T-cell (primary cell): ENCODE measurements at places on chromosomes 2 and 18. TPM values are rescaled to one million over a fixed set of nuclear protein-coding genes. Genes with fewer than 3 reads are reported as not detected.

The USP40 gene
- 17.3 TPM for total RNA-seq

The CFAP221 gene
- total RNA-seq, result not detected

The FSHR gene
- total RNA-seq, result not detected

The SGPP2 gene
- 3.3 TPM for total RNA-seq

The CCDC74B gene
- total RNA-seq, result not detected

The IL1RL1 gene
- 0.15 TPM for total RNA-seq

The NCL gene
- total RNA-seq, result 385 TPM

The PAIP2B gene
- 5.3 TPM for total RNA-seq

The FIGN gene
- 0.16 TPM for total RNA-seq

The RGPD4 gene
- total RNA-seq, result not detected

The TUBA4B gene
- total RNA-seq, result not detected

The CABLES1 gene
- 0.23 TPM for total RNA-seq

The SERPINB3 gene
- not detected for total RNA-seq

The ACVR1C gene
- total RNA-seq, result 4.8 TPM

The ASXL3 gene
- total RNA-seq, result not detected

The SCN9A gene
- total RNA-seq, result 0.30 TPM

The DNER gene
- not detected for total RNA-seq

The PPM1B gene
- 75.1 TPM for total RNA-seq

The GRHL1 gene
- total RNA-seq, result 0.25 TPM

The TPGS2 gene
- 46.9 TPM for total RNA-seq

The ATP8B1 gene
- total RNA-seq, result 0.46 TPM

The REG3G gene
- total RNA-seq, result 0.72 TPM

The GRP gene
- total RNA-seq, result not detected

The SERPINB4 gene
- not detected for total RNA-seq

The MC5R gene
- total RNA-seq, result not detected

The GPAT2 gene
- total RNA-seq, result 3.9 TPM

The KIAA2012 gene
- not detected for total RNA-seq

The PLGLB2 gene
- total RNA-seq, result 1.7 TPM

The ASPRV1 gene
- 2.1 TPM for total RNA-seq

The OSR1 gene
- total RNA-seq, result not detected

The PSTPIP2 gene
- total RNA-seq, result 7.7 TPM

The GALM gene
- 29.4 TPM for total RNA-seq

The C2orf78 gene
- not detected for total RNA-seq

The NEURL3 gene
- total RNA-seq, result not detected

The PIKFYVE gene
- 41.7 TPM for total RNA-seq

The HOXD4 gene
- not detected for total RNA-seq

The GKN1 gene
- total RNA-seq, result not detected

The FOXD4L1 gene
- total RNA-seq, result not detected

The AFF3 gene
- 11.5 TPM for total RNA-seq

The VIT gene
- total RNA-seq, result 0.14 TPM

The SCG2 gene
- total RNA-seq, result not detected

The VPS4B gene
- 67.8 TPM for total RNA-seq

The SLC9A4 gene
- total RNA-seq, result not detected

The CREG2 gene
- total RNA-seq, result not detected

The DAW1 gene
- total RNA-seq, result not detected

The FBXO48 gene
- total RNA-seq, result 4.5 TPM

The SLC30A3 gene
- not detected for total RNA-seq

The OTOF gene
- 0.45 TPM for total RNA-seq

The CD8B gene
- total RNA-seq, result 139 TPM

The BOD1L2 gene
- not detected for total RNA-seq

The ZBTB7C gene
- 0.06 TPM for total RNA-seq

The RNU2-63P gene
- total RNA-seq, result 13.3 TPM
